ENCODE measurements at places on chromosomes 11 and 22.

- no peak for DNase-seq
These were observed 21.7 kb upstream of the KIAA0930 start for GRCh38 chr22:45262195-45262930.

DNA sequence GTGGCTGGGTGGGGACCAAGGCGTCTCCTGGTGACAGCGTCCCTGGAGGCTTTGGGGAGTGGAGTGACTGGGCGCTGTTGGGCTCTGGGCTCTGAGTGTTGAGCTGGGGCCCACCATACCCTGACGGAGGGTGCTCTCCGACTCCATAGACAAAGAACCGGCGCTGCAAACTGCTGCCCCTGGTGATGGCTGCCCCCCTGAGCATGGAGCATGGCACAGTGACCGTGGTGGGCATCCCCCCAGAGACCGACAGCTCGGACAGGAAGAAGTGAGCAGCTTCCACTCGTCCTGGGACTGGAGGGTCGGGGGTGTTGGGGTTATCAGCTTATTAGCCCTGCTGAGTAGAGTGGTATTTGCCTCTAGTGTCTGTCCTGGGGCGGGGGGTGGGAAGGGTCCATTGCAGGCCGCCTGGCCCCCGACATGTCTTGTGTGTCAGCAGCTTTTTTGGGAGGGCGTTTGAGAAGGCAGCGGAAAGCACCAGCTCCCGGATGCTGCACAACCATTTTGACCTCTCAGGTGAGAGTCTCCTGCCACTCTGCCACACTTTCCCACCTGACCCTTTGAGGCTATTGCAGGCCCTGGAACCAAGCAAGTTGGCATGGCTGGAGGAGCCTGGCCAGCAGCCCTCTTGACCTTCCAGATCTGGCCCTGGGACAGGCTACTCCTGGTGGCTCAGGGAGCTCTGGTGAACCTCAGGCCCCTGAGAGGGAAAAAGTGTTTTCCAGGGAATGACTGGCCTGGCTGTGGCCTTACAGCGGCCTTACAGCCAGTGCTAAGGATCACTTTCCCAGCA lies 7.6 kb downstream of the CLDN5 start:
- DNase-seq, result no peak

GRCh38 chr11:78802058-78802761 lies 227.5 kb upstream of the NARS2 start:
- DNase-seq, result no peak

DNA sequence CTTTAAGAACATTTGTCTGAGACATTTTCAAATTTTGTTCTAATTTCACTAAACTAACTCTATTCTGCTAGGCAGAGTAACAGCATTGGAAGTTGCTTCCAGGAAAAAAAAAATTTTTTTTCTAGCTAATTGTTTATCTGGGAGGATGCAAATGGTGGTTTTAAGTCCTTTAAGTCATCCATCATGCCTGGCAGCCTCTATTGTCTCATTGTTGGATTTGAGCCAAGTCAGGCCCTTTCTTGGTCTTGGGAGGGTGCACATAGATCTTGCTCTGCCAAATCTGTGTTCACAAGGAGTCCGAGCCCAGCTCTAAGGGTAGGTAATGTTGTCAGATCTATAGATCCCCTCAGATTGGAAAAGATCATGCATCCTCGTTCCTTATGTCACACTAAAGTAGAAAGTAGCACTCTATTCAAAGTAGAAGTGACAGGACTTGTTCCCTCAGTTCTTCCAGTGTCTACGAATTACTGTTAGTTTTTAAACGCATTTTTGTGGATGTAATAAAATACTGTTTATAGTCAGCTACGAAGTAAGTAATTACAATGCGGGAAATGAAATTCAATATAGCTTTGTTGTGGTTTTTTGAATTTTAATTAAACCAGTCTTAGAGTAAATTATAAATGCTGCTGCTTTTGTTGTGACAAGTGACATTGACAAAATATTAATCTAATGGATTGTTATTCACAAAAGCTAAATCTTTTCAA lies 166.0 kb upstream of the RASSF10 start:
- DNase-seq, result peak; percentile 73

- DNase-seq, result no peak
These were observed 1.1 kb downstream of the CSTF3 start for GRCh38 chr11:33160136-33160535.

- no peak for DNase-seq
These were observed 661 bp upstream of the CDPF1 start for GRCh38 chr22:46250783-46251125.

- DNase-seq, result no peak
These were observed 3.8 kb upstream of the MFRP start for GRCh38 chr11:119350302-119350701.

GRCh38 chr22:44603767-44604166 lies 98.2 kb upstream of the PRR5 start:
- no peak for DNase-seq

DNA sequence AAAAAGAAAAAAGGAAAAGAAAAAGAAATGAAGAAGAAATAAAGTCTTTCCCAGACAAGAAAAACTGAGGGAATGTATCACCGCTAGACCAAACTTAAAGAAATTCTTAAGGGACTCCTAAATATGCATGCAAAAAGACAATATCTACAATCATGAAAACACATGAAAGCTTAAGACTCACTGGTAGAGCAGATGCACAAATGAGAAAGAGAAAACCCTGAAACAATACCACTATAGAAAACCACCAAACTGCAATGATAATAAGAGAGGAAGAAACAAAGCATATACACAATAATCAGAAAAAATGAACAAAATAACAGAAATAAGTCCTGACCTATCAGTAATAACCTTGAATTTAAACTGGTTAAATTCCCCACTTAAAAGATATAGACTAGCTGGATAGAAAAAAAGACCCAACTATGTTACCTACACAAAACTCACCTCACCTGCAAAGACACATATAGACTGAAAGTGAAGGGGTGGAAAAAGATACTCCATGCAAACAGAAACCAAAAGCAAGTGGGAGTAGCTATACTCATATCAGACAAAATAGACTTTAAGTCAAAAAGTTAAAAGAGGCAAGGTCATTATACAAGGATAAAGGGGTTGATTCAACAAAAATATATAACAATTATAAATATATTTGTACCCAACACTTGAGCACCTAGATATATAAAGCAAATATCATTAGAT lies 61.3 kb upstream of the NARS2 start:
- no peak for DNase-seq

GRCh38 chr22:32334660-32335365 lies 22.9 kb upstream of the RFPL3 start:
- no peak for DNase-seq

DNA sequence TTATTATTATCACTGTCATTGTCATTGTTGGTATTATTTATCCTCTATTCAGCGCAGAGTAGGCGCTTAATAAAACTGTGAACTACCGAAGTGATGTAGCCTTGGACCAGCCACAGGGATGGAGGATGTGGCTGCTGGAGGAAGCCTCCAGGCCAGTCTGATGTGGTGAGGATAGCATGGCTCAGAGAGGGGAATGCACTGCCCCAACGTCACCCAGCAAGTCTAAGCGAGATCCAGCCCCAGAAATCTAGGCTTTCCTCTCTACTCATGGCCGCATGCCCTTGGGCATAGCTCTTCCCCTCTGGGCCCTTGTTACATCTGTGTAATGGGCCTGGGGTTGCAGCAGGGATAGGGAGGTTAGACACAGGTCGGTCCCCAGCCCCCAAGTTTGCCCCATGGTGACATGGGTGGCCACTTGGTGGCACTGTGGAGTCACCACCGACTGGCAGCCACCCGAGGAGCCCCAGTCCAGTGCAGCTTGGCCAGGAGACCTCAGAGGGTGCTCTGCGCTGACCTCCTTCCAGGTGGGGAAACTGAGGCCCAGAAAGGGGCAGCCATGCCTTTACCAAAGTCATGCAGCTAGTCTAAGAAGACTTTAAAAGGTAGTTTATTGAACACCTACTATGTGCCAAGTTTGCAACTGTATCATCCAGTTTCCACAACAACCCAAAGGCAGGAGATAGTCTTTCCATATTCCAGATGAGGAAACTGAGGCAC lies 395.7 kb downstream of the MN1 start:
- no peak for DNase-seq

DNA sequence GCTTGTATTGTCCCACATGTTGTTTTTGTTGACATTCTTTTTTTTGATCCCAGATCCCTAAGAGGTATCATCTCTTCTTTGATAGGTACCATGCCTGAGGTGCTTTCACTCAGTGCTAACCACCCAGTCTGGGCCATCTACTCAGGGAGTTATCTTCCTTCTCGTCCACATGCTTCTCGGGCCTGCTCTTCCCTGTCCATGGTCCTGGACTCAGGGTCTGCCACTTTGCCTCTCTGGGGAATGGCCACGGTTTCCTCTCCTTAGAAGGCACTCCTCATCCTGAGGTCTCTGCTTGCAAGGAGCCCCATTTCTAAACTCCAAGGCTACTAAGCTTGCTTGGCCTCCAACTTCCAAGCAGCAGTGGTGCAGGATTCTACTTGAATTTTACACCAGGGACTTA lies 227.0 kb upstream of the NCAM1 start:
- DNase-seq, result no peak

DNA sequence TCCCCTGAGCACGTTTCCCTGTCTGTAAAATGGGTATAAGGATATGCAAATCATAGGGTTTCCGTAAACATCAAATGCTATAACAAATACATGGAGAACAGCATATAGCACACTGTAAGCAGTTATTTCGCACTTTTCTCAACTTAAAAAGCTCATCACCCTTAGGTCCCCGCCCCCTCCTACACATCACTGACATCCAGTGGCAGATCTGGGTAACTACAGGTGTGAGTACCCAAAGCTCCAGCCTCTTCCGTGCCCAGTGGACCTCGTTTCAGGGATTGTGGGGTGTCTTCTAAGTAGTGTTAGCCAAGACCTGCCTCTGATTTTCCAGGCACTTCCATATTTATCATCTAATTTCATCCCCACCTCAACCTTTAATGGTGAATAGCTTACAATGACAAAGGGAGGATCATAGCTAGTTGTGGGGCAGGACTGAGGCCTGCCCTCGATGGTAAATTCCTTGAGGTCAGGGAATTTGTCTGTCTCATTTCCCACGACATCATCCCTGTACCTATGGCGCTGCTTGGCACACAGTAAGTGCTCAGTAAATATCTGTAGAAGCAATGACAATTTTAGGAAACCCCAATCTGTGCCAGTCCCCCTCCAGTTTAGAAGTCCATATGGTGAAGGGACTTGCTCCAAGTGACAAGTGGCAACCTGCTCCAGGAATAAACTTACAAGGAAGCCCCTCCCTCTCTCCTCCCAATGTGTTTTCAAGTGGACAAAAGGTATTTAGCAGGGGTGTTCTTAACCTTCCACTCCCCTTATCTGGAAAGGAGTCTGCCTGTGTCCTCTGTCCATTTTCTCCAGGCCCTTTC lies 340.5 kb downstream of the TENM4 start:
- peak; percentile 34 for DNase-seq

- no peak for DNase-seq
These were observed 93.8 kb upstream of the FGF3 start for GRCh38 chr11:69912911-69913451.

- no peak for DNase-seq
These were observed 4.4 kb downstream of the PGGHG start for GRCh38 chr11:293271-293851.

- DNase-seq, result no peak
These were observed 38.5 kb downstream of the DNAJC24 start for GRCh38 chr11:31408201-31408600.

DNA sequence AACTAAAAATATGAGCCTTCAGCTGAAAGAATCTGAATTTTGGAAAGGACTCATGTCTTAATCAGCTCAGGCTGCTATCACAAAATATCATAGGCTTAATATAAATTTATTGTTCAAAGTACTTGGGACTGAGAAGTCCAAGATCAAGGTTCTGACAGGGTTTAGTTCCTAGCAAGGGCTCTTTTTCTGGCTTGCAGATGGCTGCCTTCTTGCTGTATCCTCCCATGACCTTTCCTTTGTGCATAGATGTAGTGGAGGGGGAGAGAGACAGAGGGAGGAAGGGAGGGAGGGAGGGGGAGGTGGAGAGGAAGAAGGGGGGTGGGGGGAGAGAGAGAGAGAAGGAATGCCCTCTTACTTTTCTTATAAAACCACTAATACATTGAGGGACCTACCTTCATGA lies 306.8 kb upstream of the DDI1 start:
- no peak for DNase-seq

DNA sequence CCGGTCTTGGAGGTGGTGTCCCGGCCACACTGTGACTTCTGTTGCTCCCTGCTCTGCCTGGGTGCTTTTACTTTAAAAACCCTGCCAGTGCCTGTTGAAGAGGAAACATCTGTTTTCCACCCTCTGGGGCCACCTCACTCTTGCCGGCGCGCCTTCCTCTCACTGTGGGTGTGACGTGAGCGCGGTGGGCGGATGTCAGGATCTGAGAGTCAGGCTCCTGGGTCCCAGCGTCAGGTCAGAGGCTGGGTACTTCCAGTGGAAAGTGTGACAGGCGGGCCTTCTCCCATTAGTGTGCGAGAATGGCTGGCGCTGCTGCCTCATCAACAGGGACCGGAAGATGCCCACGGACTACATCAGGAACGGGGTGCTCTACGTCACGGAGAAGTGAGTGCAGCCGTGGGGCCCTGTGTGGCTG lies 54.2 kb downstream of the GRAMD4 start:
- DNase-seq, result no peak

DNA sequence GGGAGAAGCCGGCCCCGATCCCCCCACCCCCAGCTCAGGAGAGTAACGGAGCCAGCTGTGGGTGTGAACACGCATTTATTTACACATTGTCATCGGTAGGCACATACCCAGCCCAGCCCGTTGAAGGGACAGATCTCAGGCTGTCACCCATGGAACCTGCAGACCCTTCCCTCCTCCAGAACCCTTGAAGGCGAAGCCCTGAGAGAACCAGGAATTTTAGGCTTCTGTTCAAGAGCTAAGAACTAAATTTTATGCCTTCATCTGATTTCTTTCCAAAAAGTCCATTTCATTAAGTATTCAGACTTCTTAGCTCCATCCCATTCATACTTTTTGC lies 379 bp upstream of the BRMS1 start:
- no peak for DNase-seq

GRCh38 chr11:73554671-73555320 lies 43.1 kb downstream of the FAM168A start:
- DNase-seq, result no peak

- no peak for DNase-seq
These were observed 600.6 kb upstream of the FAT3 start for GRCh38 chr11:91624021-91624420.

DNA sequence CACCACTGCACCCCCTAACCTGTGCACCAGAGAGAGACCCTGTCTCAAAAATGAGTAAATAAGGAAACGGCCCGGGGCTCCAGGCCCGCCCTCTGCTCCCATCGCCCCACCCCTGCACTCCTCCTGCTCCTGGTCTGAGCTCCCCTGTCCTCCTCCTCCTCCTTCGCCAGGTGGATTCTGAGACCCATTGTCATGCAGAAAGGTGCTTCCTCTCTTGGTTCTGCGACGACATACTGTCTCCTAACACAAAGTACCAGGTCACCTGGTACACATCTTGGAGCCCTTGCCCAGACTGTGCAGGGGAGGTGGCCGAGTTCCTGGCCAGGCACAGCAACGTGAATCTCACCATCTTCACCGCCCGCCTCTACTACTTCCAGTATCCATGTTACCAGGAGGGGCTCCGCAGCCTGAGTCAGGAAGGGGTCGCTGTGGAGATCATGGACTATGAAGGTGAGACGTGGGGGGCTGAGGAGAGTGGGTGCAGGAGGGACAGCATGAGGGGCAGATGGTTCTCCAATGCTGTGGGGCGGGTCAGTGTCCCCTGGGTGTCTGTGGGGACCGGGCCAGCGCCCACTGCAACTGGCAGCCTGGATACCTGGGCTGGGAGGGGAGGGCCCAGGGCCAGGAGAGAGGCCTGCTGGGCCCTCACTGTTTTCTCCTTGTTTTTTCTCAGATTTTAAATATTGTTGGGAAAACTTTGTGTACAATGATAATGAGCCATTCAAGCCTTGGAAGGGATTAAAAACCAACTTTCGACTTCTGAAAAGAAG lies 3.1 kb upstream of the APOBEC3D start:
- no peak for DNase-seq

- no peak for DNase-seq
These were observed 17.9 kb upstream of the SESN3 start for GRCh38 chr11:95248666-95249467.

Data from NCI-H510A treated with DMSO at 0.1 percent for 48 hours (cell line).